ENCODE measurements at places on chromosomes 1 and 21.

GRCh38 chr1:1050577-1051052 lies 23.5 kb downstream of the RNF223 start:
- DNase-seq: no peak

GRCh38 chr21:42561762-42562650 lies 48.4 kb downstream of the SLC37A1 start:
- DNase-seq: no peak

GRCh38 chr1:55337801-55338447 lies 122.8 kb upstream of the USP24 start:
- DNase-seq: peak; percentile 55

GRCh38 chr21:25664491-25664931 lies 25.5 kb downstream of the JAM2 start:
- DNase-seq: no peak

GRCh38 chr1:98989556-98989907 lies 15.1 kb downstream of the PLPPR5 start:
- DNase-seq: no peak

DNA sequence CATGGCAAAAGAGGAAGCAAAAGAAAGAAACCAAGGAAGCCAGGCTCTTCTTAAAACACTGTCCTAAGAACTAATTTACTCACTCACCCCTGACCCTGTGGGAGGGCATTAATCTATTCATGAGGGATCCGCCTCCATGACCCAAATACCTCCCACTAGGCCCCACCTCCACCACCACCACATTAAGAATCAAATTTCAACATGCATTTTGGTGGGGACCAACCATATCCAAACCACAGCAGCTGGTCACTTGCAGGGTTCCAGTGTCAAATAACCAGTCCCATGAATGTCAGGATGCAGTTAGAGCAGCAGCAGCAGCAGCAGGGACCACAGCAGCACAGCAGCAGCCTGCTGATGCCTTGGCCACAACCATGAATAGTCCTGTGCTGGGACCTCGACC lies 83.8 kb downstream of the ZC3H11B start:
- no peak for DNase-seq

DNA sequence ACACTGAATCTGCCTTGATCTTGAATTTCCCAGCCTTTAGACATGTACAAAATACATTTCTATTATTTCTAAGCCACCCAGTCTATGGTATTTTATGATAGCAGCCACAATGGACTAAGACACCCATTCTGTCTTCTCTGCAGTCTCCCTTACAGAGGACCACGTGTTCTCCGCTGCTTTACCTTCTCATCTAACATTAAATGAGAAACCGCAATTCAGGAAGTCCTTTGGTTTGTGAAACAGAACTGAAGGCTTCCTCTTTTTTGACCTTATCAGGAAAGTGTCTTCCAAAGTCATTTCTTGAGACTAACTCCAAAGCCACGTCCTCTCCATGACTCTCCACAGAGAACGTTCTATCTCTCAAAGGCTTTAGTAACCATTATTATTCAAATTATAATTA lies 560.1 kb downstream of the OMA1 start:
- DNase-seq: no peak

DNA sequence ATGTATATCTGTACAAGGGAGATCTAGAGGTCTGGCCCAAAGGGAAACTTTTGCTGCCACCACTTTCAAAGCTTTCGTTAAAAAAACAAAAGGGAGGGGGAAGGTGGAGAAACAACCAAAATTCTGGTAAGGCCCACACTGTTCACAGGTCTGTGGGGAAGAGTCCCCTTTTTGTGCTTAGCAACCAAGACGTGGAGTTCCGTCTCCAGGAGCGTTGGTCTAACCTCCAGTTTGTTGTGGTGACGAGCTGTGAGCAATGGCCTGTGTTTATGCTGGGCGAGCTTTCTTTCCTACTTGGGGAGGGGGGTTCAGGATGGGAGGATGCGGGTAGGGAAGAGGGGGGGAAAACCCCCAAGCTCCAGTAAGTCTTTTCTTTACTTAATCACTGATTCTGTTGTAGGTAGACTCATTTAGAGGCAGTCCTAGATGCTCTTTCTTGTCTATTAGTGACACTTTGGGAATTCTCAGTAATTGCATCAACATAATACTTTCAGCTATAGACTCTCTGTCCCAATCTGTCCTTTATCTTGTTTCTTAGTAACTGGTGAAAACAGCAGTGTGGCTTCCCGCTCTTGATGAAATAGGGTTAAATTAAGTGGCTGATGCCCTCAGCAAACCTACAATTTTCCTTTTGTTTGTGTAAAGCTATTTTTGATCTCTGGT lies 1.5 kb downstream of the HIPK1 start:
- peak; percentile 81 for DNase-seq

DNA sequence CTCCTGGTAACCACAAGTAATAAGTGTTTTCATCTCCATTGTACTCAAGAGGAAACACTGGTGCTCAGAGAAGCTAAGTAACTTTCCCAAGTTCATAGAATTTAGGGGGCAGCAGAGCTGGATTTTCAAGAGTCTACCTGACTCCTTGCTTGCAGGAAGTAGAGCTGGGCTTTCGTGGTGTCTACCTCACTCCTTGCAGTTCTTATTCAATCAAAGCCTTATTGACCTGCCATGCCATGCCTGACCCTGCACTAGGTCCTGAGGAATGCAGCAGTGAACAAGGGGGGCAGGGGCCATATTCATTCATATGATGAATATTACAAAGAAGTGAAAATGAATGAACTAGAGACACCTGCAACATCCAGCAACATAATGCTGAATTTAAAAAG lies 93.3 kb downstream of the GLIS1 start:
- DNase-seq: no peak

DNA sequence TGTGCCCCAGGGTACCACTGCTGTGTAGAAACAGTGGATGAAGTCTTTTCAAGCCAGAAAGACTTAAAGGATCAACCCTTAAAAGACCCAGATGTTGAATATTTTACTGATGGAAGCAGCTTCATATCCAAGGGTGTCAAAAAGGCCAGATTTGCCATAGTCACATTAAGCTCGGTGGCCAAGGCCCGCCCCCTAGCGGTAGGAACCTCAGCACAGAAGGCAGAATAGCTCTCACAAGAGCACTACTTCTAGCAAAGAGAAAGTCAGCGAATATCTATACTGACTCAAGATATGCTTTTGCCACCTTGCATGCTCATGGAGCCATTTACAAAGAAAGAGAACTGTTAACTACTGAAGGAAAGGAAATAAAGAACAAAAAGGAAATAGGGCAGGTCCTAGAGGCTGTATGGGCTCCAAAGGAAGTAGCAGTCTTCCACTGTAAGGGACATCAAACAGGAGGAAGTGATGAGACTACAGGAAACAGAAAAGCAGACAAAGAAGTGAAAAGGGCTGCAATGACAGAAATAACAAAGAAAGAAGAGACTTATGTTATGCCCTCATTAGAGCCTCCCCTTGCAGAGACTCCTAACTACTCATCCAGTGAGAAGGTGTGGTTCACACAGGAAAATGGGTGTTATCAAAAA lies 90.5 kb downstream of the LIPI start:
- DNase-seq: peak; percentile 3
